Left ventricle myocardium superior (tissue), 1 donor: ENCODE measurements at places on chromosomes 3 and 15.

DNA sequence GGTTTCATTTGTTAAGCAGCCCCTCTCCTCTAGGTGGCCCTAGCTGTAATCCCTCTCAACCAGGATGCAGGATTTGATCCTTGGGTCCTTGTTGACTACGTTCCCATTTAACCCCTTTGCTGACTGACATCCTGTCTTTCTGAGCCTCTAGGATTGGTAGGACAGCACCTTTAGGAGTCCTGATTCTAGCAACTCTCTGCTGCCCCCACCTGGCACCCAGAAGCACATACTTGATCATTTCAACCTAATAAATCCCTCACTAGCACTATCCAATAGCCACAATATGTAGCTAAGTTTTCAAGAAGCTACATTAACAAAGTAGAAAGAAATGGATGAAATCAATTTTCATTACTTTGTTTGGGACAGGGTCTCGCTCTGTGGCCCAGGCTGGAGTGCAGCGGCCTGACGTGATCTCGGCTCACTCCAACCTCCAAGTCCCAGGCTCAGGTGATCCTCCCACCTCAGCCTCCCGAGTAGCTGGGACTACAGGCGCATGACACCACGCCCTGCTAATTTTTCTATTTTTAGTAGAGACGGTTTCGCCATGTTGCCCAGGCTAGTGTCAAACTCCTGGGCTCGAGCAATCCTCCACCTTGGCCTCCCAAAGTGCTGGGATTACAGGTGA lies 28.3 kb downstream of the RSL24D1 start:
- DNase-seq: peak; percentile 32

DNA sequence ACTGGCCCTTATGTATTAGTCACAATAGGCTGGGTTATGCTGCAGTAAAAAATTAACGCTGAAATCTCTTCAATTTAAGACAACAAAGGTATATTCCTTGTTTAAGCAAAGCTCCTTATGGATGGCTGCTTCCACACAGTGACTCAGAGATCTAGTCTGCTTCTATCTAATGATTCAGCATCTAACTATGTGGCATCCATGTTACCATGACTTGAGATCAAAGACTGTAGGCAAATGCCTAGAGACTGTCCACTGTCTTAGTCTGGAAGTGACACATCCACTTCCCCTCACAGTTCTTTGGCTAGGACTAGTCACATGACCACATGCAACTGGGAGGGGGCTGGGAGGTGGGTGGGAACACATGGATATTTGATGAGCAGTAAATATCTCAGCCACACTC lies 61.3 kb upstream of the PSMD6 start:
- no peak for DNase-seq

DNA sequence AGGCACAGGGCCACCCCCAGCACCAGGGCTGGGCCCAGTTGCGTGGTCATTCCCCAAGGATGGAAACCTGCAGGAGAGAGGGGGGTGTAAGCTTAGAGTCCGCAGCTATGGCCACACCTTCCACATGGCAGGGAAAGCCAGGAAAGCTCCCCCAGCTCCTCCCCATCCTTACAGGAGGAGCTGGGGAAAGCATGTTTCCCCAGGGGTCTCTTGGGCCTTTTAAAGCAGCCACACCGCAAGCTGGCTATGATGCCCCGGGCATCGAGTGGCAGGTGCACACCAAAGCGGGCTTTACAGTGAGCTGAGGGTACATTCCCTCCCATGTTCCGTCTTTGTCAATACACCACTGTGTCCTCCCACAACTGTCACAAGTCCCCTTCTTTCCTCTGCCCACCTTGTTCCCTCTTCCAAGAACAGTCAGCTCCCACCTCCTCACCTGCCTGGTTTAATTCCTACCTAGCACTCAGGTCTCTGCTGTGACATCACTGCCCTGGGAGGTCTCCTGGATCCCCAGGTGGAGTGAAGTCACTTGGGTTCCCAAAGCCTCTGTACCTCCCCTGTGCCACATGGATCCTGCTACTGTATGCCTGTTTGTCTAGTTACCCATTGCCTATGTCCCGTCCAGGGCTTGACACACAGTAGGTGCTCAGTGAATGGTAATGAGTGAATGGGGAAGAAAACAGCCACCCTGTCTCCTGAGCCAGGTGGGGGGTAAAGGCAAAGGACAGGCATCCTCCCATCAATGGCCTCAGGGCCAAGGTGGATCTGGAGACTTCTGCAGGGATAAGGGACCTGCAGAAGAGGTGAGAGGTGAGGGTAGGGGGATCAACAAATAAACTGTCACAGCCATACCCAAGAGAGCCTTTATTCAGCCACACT lies 3.4 kb downstream of the HYAL3 start:
- no peak for DNase-seq

DNA sequence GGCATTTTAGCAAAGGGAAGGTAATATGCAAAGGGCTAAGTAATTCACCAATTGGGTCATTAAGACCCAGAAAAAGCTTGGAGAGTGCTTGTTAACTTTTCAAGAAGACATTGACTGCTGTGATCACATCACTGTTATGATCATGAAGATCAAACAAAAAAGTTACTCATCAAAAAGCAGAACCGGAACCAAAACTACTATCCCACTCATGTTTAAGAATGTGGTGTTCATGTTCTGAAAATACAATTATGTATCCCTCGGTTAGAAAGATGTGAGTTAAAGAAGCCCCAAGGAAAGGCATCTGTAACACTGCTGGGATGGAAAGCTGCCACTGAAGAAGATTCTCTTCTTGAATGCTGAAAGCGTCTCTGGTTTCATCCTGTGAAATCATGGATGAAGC lies 32.6 kb downstream of the BBX start:
- no peak for DNase-seq

DNA sequence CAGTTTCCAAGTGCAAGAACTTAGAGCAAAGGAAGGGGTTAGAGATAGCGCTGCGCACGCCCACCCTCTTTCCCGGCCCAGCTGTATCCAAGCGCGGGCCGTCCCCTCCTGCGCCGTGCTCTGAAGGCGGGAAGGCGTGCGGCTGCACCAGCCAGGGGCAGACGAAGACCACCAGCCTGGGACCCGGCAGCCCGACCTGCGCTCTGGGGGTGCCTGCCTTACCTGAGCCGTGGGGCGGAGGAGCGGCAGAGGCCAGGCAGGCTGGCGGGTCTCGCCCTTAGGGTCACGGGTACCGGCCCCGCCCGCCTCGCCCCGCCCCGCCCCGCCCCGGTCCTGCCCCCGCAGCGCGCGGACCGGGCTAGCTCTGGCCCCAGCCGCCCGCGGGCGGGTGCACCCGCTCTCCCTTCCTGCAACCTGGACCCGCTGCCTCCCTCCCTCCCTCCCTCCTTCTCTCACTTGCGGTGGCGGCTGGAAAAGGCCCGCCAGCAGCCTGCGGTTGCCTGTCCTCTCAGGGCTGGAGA lies at the start of gene WDR72:
Gene WDR72 (minus strand): TSS at position 253 of the 521 bp plus-strand sequence. CDS start 26,514 bp downstream, outside the sequence.
- DNase-seq: no peak

DNA sequence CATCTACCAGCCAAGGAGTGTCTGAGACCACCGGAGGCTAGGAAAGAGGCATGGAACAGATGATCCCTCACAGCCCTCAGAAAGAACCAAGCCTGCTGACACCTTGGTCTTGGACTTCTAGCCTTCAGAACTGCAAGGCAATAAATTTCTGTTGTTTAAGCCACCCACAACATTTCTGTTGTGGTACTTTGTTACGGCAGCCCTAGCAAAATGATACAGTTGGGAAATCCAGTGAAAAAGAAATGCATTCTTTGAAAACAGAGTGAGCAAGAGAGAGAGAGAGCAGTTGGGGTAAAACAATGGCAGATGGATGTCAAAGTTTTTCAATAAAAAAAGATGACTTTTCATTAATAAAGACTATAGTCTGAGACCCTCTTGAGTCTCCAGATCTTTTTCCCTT lies 219.4 kb downstream of the NFKBIZ start:
- no peak for DNase-seq

GRCh38 chr3:181726351-181727330 lies 14.9 kb downstream of the SOX2 start:
- no peak for DNase-seq

DNA sequence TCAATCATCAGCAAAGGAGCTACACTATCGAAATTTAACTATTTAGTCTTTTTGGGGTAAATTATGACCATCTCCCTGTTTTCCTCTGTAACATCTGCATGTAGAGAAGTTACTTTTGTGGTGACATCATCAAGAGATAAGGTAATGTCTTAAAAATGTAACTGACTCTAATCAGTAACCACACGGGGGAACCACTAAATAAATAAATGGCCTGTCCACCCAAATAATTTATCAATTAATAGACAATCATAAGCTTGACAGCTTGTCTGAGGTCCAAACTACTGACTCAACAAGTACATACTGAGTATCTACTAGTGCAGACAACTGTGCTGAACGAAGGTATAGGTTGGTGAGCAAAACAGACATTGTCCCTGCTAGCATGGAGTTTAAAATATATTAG lies 219.3 kb downstream of the SLC9A9 start:
- no peak for DNase-seq

DNA sequence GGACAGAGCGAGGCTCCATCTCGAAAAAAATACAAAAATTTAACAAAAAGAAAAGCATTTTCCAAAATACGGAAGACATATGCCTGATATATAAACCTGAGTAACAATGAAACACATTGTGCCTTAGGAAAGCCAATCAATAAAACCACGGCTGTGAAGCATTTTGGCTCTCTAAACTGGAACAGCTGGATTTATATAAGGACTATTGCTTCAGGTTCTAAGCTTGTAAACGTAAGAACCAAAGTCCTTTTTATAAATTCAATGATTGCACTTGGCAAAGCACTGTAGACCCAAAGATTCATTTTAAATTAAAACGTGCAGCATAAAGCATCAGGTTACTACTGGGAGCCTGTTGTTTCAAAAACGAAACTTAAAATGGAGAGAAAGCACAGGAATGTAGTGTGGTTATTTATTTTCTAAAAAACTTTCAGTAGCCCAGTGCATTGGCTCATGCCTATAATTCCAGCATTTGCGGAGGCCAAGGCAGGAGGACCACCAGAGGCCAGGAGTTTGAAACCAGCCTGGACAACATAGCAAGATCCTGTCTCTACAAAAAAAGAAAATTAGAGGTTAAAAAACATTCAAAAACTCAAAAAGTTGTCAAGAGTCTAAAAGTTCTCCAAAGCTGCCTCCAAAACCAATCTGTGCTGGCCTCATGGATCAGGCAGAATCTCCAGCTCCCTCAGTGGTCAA lies 61.5 kb downstream of the USF3 start:
- DNase-seq: no peak

DNA sequence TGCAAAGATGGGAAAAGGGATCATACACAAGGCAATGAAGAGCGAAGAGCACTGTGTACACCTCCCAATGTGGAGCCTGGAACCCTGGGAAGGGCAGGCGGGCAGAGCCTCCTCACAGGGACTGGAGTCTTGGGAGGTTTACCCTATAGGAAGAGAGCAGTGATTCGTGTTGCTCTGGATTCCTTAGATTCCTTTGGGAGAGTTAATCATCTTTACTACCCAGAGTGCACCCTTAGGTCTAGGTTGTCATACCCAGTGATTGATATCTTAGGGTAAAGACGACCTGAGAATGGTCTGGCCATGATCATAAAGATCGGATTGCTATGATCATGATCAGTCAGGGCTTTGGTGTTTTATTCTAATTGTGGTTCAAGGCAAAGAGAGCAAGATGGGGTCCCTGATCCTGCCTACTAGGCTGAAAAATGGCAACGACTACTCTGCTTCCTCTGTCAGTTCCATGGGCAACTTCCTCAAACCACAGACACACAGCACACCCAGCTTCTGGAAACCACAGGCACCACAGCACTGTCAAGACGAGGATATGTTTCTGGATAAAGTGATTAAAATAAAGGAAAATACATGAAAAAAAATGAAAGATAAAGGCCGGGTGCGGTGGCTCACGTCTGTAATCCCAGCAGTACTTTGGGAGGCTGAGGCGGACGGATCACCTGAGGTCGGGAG lies 20.4 kb upstream of the MAP6D1 start:
- DNase-seq: no peak

DNA sequence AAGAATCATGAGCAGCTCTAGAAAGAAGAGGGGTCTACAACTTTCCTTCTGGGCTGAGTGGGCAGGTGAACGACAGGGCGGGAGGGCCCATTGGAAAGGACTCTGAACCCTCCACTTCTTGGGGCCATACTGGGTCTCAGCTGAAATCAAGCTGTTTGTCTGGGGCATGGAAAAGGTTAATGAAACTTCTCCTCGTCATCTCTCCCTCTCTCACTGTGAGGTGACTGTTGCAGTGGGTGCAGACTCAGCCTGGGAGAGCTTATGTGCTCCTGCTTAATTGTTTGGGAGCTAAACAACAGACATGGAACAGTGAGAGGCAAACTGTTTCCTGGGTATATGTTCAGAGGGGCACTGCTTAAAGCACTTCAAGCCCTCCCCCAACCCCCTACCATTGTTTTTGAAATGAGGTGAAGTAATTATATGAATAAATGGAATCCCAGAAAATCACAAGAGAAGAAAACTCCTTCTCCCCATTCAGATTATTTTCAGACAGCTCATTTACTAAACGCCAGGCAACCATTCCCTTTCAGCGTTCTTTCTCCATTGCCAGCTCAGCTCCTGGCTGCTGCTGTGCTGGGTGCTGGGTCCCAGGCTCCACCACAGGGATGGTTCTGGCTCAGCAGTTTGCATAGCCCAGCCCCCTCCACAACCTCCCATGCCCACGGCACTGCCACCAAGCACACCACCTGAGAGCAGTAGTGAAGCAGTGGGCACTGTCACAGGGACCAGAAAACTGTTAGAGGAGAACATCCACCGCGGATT lies 444.9 kb upstream of the TBL1XR1 start:
- DNase-seq: no peak

- DNase-seq: no peak
Observed at GRCh38 chr15:42371096-42371495, 11.8 kb downstream of the CAPN3 start.
